ENCODE measurements at places on chromosomes 16 and 17.

DNA sequence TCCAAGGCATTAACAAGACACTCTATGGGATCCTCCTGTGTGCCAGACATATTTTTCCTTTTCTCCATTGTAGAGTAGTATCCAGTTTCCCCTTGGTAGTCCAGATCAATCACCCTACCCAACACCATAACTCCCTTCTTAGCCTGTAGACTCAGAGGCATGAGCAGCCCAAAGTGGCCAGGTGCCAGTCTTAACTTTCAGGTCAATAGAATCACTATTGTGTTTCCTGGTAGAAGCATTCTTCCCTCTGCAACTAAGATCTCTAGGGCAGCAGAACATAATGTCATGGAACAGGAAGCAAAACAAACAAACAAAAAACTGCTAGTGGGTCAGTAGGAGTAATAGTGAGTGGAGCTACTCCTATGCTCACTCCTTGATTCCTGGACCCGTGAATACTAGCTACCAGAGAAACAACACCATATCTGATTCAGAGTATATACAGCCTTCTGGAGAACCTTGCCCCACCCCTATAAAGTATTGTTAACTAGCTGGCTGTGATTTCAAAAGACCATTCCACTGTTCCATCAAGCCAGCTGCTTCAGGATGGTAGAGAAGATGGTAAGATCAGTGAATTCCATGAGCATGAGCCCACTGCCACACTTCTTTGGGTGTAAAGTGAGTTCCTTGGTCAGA is 11.2 kb upstream of the CLEC19A start:
- DNase-seq: no peak

DNA sequence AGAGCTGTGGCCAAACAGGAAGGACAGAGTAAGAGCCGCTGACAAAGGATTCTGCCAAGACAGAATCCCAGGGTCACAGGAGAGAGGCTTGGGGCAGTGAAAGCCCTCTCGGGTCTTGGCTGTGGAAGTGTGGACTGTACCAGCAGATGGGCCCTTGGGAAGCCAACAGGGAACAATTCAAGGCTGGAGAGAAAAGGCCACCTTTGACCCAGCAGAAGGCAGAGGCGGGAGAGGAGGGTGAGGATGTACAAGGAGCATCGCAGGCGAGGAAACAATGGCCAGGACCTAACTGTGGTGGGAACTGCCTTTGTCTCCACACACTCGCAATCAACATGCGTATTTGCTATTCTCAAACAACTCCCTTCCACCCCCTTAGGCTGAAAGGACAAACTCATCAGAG is 15.7 kb downstream of the CARHSP1 start:
- DNase-seq: no peak

DNA sequence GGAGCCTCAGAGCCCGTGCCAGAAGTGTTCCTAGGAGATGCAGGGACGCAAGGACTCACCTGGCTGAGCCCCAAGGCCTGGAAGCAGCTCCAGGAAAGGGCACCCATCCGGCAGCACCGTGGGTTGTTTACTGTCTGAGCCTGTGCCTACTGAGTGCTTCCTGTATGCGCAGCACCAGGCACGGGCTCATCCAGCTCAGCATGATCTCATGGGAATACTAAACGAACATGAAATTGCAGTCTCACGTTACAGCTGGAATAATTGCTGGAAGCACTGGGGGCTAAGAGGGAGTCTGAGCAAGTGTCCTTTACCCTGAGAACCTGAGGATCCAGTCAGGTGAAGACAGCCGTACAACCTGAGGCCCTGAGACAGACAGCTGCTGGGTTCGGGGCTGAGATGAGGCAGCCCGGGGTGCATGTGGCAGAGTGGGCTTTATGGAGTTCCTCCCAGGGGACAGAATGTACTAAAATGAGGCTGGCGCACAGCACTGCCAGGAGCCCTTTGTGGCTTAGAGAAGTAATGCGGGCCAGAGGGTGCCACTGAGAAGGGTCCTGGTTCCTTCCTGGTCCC is 5.4 kb downstream of the CTRL start:
- peak; percentile 2 for DNase-seq

- DNase-seq: peak; percentile 81
Measured at GRCh38 chr17:65750631-65751115, 189.2 kb upstream of the AXIN2 start.

DNA sequence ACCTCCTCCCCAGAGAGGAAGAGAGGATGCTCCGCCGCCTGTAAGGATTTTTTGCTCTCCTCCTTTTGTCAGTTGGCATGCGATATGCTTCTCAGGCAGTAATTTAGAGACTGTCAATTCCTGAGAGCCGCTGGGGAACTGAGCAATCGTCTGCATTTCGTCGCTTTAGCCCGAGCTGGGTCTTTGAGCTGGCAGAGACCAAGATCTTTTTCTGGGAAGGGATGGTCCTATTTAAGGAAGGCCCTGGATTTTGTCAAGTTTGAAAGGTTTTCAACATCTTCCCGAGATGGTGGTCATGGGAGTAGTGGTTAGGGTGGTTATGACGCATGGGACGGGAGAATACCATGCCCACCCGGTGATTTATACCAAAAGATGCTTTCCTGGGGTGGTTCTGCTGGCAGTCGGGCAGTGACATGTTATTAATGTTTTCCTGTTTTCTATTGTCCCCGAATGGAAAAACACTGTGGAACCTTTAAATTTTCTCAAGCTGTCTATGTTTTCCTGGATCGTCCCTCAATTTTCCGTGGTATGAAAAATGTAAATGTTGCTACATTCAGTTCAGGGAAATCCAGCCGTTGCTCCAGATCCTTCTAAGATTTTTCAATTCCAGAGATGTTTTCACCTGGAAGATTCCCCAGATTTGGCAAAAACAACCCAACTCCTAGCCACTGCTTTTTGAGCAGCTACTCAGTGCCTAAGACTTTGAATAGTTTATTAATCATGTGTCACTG is 586.4 kb downstream of the MAF start:
- DNase-seq: no peak

- DNase-seq: peak; percentile 68
Measured at GRCh38 chr16:89289428-89290395, 72.2 kb downstream of the ZNF778 start.

DNA sequence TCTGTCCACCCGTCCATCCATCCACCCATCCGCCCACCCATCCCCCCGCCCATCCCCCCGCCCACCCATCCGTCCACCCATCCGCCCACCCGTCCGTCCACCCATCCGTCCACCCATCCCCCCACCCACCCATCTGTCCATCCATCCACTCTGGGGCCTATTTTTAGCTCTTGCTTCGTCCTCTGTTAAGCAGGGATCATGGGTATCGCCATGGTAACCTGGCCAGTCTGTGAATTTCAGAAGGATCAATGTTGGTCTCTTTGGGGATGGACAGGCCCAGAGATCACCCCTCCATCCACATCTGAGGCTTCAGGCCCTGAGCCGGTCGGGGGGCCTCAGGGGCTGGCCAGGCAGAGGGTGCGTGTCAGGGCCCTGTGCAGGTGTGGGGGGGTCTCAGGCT is 15.2 kb upstream of the DPEP1 start:
- no peak for DNase-seq

GRCh38 chr16:86503830-86504229 is 6.5 kb upstream of the FOXF1 start:
- no peak for DNase-seq

- DNase-seq: no peak
Measured at GRCh38 chr16:8607214-8607613, 14.3 kb upstream of the METTL22 start.

DNA sequence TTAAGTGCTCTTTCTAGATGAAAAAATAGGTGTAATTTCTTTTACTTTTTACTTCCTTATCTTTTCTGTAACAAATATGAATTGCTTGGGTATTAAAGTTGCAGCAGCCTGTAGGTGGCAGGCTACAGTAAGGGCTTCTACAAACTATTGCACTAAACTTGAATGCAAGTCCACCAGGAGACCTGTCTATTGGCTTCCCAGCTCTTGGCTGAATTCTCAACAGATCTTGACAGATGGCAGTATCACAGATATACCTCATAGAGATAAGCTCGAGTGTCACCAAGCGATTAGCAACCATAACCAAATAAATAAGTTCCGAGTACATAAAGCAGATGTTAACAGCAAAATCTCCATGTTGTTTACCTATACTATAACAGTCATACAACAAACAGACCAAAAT is 5.9 kb downstream of the BBS2 start:
- DNase-seq: peak; percentile 54

- DNase-seq: peak; percentile 71
Measured at GRCh38 chr17:39547713-39548478, 59.8 kb downstream of the NEUROD2 start.

DNA sequence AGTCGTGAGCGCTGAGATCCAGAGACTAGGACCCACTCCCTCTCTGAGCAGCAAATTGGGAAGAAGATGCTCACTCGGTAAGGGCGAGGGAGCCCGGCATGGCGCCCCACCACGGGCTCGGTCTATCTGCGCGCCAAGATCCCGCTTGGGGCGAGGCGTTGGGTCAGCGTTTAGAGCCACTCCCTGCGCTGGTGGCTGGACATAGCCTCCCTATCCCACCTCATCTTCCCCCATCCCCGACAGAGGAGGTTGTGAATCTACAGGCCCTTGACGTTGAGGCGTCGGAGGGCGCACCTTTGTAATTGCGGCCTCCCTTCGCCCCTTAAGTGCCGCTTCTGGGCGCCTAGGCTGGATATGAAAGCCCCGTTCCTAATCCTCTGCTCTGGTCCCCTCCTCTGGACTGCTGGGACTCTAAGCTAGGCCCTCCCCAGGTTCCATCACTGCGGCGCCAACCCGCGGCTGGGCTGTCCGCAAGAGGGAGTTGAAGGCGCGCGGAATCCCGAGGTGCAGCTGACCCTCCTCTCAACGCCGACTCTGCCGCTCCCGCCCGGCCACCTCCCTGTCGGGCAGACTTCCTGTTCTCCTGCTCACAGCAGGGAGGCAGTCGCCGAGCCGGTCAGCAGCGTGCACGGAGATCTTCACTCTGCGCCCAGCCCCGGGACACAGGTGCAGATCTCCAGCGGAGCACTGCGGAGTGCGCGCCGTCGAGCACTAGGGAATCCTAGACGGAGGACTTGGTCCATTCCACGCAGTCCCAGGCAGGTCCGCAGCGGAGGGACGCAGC is 16.1 kb upstream of the HOXB9 start:
- no peak for DNase-seq

DNA sequence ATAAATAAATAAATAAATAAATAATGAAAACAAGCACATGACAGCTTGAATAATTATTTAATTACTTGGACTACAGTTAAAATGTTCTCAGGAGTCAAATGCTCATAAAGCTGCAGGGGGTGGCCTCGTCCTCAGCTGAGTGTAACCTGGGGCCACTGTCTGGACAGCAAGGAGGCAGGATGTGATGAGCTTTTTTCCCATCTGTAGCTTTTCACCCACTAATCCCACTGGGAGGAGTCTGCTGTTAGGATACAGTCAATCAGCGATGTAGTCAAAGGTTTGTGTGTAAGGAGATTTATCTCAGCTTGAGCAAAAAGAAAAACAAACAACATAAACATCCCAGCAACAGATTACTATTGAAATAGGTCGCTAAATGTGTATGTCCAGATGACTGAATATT is 22.5 kb downstream of the ZCCHC14 start:
- DNase-seq: no peak

GRCh38 chr16:64903770-64904169 is 218.1 kb downstream of the CDH11 start:
- no peak for DNase-seq

DNA sequence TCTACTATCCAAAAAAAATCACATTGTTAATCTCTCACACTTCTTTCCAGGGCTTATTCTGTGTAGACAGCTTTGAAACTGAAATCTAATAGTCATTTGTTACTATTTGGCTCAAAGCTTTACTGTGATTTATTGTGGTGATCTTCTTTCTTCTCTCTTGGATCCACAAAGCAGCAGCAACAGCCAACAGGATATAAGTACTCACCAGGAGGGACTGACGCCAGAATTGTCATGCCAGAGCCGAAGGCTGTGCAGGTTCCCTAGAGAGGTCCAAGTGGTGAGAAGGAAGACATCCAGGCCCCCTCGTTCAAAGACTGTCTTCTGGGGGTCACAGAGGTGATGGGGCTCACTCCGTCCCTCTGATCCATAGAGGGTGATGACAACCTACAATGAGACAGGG is 33.3 kb downstream of the PKD1L3 start:
- DNase-seq: no peak

GRCh38 chr16:9249534-9249933 is 158.1 kb downstream of the HAPSTR1 start:
- DNase-seq: no peak

GRCh38 chr16:27174798-27175197 is 28.5 kb upstream of the KDM8 start:
- DNase-seq: no peak

DNA sequence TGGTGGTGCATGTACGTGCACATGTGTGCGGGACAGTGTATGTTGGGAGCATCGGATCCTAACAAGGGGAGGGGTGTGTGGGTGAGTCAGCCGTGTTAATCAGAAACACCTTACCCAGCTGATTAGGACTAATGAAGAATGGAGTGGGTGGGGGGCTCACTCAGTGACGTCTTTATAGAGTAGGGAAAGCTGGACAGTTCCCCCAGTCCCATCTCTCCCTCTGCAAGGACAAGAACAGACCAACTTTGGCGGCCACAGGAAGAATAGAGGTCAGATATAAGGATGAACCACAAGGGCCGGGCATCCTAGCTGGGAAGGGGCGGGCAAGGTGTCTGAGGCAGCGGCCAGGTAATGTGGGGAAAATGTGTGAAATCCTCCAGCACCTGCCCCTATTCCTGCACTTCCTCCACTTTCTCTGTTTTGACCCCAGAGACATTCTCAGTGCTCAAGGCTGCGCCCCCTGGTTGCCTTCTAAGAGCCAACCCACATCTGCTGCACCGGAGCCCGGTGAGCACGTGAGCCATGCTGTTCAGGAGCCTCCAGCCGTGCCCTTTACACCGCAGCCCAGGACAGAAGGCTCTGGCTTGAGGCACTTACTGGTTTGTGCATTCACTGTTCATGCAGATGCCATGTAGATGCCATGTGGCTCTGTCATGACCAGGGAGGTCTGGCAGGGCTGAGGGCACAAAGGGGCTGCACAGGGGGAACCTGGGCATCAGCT is 18.9 kb upstream of the TBX21 start:
- DNase-seq: no peak

DNA sequence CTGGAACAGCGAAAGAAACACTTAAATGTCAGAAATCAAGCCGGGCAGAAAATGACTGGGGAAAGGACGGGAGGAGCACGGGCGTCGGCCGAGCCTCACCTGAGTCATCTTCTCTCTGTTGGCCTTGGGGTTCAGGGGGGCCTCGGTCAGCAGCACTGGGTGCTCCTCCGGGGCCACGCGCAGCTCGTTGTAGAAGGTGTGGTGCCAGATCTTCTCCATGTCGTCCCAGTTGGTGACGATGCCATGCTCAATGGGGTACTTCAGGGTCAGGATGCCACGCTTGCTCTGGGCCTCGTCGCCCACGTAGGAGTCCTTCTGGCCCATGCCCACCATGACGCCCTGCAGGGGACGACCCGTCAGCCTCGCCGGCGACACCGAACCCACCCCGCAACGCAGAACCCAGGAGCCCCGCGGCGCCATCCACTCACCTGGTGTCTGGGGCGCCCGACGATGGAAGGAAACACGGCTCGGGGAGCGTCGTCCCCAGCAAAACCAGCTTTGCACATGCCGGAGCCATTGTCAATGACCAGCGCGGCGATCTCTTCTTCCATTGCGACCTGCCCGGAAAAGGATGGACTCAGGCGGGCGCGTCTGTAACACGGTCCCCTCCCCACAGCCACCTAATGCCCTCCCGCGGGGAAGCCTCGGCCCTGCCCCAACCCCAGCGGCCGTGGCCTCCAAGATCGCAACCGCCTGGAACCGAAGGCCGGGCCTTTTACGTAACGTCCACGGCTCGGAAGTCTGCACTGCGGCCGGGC is 616 bp downstream of the ACTG1 start:
- peak; percentile 40 for DNase-seq

GRCh38 chr17:58325976-58326468 is 2.6 kb downstream of the TSPOAP1 start:
- no peak for DNase-seq

- DNase-seq: no peak
Measured at GRCh38 chr16:55225972-55226542, 97.9 kb upstream of the IRX6 start.
